ENCODE measurements at places on chromosomes 3 and 15.

DNA sequence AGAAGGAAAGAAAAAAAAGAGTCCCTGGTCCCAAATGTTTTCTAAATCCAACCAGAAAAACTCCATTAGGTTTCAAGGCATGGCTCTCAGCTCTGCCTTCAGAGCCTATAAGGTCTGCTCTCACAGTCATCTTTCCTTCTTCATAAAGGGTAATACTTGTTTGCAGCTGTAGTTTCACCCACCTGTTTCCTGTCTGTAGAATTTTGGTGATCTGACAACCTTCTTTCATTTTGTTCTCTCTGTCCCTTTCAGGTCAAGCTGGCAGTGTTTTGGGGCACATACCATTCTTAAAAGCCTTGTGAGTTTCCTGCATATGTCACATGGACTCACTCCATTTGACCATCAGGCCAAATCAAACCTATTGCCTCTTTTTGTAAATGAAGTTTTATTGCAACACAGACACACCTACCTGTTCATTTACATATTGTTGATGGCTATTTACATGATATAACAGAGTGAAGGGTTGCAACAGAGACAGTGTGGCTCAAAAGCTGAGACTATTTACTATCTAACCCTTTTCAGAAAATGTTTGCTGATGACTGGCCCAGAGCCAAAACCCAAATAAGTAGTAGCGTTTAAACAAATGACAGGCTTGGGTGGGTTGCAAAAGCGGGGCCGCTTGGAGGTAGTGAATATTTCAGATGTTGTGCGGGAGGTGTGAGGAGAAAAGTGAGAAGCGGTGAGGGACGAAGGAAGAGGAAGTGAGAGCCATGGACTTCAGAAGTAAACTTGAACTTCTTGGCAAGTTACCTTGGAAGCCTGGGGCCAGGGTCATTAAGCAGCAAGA lies 292.7 kb upstream of the PROK2 start:
- no peak for DNase-seq

DNA sequence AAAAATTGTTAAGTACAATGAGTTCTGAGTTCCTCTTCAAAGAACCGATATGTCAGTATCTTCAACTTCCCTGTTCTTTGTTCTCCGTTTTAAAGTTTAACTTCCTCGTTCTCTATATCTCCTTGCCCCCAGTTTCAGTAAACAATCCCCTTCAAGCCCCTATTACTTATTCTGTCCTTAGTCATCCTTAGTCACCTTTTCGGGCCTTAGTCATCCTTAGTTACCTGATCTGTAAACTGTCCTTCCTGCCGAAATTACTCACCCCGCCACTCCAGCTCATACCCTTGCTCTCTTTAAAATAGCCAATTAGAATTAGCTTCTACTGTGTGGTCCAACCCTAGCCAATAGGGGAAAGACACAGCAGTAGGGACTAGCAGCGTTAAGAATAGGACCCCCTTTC lies 1165.6 kb downstream of the NSUN3 start:
- no peak for DNase-seq

DNA sequence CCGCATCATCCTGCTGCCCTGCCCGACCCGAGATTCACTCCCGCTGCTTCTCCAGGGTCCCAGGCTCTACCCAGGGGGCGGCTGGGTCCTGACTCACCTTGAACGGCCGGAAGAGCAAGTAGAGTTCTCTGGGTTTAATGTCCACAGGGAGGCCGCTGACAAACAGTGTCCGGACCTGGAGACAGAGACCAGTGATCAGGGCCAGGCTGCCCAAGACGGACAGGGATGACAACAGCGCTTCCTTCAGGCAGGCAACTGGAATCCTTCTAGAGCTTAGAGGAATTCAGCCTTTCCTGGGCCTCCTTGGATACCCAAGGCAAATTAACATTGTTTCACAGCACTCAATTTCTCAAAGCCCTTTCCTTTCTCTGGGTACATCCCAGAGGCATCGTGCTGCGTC lies 23.9 kb downstream of the RBPMS2 start:
- no peak for DNase-seq

DNA sequence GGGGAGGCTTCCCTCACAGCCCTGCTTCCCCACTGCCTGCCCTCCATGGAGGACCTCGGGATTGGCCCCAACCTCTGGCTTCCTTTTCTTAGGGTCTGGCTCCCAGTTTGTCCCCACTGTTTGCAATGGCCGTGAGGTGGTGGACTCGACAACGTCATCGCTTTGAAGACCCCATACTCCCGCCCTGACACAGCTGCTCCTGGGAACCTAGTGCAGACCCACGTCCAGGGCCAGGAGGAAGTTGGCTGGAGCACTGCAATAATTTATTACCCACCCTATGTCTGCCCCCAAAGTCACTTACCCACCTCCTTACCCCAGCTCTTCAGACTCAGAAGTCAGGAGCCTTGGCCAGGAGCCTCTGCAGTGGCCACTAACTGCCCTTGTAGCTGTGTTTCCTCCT lies 11.1 kb downstream of the GRM2 start:
- DNase-seq = no peak

DNA sequence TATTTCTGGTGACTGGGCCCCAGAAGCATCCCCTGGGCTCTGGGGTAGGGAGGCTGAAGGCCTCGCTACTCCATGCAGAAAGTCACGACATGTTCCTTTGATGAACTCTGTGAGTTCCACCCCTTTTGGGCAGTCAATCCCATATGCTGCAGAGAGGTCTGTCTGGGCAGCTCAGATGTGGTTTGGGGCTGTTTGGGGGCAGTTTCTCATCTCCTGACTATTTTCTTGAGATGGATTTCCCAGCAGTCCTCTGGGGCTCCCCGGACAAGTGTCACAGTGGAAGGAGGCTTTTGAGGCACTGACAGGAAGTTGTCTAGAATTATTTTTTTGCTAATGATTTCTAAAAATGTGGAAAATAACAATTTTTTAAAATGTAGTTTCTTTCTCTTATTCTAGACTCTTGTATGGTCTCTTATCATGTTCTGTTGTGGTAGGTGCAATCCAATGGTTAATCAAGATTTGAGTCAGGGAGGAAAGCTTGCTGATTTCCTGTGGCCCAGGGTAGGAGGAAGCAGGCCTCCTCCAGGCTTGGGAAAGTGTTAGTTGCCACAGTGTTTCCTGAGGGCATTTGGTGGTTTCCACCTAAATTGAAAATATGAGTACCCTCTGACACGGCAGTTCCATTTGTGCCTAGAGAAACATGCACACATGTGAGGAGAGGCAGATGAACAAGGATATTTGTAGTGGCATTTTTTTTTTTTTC lies 19.9 kb upstream of the TATDN2 start:
- DNase-seq = no peak

GRCh38 chr3:9113040-9113439 lies 136.4 kb downstream of the SRGAP3 start:
- DNase-seq = no peak

DNA sequence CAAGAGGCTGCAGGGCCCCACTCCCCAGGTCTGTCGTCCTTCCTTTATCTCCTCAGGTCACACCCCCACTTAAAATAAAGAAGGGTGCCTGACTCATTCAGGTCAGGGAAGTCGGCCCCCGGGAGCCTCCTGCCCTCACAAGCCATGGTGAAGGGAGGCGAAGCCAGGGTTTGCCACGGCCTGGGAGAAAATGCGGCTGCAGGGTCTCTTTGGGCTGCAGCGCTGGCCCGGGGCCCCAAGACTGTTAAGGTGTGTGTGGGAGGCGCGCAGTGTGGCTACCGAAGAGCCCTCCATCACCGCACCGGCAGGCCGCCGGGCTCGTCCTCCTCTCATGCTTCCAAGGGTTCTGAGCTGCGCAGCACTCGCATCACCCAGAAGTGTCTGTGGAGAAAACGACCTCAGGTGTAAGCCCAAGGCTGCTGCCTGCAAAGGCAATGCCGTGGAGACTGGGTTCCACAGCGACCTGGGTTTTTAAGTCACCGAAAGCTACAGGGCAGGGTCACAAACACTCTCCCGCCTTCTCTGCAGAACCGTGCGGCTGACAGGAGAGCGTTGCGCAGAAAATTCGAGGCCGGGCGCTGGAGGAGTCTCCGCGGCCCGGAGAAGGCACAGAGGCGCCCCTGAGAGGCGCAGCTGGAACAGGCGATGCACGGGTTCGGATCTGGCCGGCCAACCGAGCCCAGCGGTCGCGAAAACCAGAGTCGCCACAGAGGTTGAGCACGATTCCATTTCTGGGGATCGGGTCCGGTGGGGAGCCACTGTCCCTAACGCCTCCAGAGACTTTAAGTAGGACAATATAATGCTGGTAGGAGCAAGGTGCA lies 8.7 kb downstream of the FOXL2 start:
- peak; percentile 40 for DNase-seq

DNA sequence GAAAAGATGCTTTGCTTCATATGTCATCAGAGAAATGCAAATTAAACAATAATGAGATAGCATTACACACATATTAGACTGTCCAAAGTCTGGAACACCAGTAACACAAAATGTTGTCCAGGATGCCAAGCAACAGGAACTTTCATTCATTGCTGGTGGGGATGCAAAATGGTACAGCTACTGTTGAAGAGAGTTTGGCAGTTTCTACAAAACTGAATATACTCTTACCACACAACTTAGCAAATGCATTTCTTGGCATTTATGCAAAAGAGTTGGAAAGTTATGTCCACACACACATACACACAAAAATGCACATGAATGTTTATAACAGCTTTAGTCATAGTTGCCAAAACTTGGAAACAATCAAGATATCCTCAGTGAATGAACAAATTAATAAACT lies 195.2 kb upstream of the MME start:
- DNase-seq = no peak

GRCh38 chr3:197858598-197858997 lies 67.5 kb downstream of the LRCH3 start:
- no peak for DNase-seq

DNA sequence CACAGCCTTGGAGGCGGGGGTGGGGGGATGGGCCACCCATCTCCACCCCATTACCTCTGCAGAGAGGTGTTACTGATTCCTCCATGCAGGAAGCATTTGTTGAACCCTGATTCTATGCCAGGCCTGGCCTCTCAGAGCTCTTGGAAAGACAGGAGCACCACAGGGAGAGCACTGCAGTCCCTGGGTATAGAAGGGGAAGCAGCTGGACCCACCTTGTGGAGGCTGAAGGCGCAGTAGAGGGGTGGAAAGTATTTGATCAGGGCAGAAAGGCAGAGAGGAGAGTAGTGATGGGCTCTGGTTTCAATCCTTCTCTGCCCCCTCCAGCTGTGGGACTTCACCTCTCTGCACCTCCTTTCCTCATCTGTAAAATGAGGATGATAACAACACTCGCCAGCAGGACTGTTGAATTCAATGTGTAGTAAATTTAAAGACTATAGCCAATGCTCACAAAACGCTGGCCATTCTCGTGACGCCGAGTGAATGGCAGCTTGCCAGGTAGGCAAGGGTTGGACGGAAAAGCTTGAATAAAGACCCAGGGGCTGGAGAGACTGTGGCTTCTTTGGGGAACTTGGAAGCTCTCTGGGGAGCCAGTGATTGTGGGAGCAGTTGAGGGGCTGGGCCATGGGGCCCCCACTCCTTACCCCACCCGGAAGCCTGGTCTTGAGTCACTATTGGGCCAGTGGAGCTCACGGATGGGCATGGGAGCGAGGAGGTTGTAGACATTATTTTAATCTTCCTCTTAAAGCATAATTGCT lies 8.0 kb upstream of the CCDC33 start:
- peak; percentile 73 for DNase-seq

- no peak for DNase-seq
Observed at GRCh38 chr3:41863024-41863423, 98.9 kb downstream of the ULK4 start.

GRCh38 chr3:25573386-25574171 lies 91.1 kb downstream of the TOP2B start:
- no peak for DNase-seq

- no peak for DNase-seq
Observed at GRCh38 chr3:27802849-27803248, 80.7 kb upstream of the EOMES start.

- DNase-seq = no peak
Observed at GRCh38 chr3:154060238-154061000, 60.8 kb upstream of the ARHGEF26 start.

- DNase-seq = no peak
Observed at GRCh38 chr3:49675912-49676311, 1.8 kb downstream of the APEH start.

GRCh38 chr3:52248816-52249547 lies 3.4 kb downstream of the PPM1M start:
- DNase-seq = peak; percentile 15

DNA sequence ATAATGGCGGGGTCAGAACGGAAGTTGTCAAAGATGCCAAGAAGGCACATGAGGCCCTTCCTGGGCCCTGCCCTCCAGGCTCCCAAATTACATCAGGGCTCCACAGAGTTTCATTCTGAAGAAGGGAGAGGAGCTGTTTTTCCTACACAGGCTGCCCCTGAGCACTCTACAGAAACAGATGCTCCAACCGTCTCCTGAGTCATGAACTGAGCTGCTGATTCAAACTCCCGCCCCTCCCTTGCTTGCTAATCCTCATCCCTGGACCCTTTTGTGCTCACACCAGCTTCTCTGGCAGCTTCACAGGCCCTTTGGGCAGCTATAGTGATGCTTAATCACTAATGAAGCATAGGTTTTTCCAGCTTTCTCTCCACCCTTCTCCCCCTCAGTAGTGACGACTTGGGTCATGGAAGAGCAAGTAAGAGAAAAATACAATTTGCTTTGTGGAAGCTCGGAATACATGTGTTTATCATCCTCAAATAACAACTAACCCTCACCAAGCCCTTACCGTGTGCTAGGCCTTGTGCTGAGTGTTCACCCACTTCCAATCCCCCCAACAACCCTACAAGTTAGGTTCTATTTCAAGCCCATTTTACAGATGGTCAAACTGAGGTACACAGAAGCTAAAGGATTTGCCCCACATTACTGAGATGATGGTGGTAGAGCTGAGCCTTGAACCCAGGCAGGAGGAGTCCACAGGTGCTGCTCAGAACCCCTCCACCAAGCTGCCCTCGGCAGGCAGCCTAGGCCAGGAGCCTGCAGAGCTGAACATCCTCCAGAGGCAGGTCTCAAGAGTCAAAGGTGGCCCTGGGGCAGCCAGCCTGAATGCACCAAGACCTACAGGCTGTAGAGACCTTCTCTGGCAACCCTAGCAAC lies 21.9 kb downstream of the MEGF11 start:
- no peak for DNase-seq

DNA sequence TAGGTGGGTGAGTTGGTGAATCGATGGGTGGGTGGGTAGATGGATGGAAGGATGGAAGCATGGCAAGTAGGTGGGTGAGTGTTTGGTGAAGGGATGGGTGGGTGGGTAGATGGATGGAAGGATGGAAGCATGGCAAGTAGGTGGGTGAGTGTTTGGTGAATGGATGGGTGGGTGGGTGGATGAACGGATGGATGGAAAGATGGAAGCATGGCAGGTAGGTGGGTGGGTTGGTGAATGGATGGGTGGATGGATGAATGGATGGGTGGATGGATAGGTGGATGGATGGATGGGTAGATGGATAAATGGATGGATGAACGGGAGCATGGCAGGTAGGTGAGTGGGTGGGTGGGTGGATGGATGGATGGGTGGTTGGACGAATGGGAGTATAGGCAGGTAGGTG lies 65.1 kb downstream of the SLC6A1 start:
- DNase-seq = no peak

- no peak for DNase-seq
Observed at GRCh38 chr3:139499536-139499935, 23.2 kb upstream of the RBP2 start.

- no peak for DNase-seq
Observed at GRCh38 chr3:190192739-190193138, 72.0 kb upstream of the P3H2 start.
